ENCODE measurements at places on chromosomes 11 and 22.

DNA sequence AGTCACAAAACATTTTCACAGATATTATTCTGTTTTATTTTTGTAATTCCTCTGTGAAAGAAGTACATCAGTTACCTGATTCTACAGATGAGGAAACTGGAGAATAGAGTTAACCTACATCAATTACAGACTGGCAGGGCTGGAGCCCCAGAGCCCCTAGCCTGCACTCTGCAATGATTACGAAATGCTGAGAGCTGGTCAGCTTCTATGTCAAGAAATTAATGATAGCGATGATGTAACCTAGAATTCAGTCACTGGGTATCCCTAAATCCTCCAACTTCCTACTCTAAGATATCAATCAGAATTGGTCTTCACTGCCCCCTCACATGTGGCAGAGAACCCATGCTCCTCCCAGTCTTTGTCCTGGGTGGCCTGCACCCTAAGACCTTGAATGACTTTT, 273.5 kb upstream of the PLET1 start:
- DNase-seq, result no peak

DNA sequence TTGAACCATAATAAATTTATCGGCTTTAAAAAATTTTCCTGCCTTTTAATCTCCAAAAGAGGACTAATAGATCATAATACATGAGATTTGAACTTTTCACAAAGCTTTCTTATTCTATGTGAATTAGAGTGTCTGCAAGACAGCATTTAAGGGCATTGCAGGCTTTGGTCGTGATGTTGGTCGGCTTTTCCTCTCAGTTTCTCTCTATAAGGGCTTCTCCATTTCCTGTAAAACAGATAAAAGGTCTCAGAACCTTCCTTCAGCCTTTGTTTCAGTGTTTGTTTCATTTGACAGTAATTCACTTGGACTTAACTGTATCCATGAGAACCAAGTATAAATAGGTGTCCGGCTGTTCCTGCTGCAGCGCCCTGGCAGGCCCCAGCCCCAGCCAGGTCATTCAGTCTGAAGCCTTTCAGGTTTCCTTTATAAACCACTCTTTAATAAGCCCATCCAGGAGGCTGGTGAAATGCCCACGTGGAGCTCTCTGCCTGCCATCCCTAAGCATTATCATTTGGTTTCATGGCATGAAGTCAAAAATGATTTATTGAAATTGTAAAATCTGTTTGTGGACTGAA, 37.2 kb upstream of the ADSL start:
- DNase-seq, result no peak

GRCh38 chr11:129723761-129724162, 91.9 kb upstream of the TMEM45B start:
- no peak for DNase-seq

GRCh38 chr11:128095466-128095981, 491.8 kb downstream of the ETS1 start:
- no peak for DNase-seq
